ENCODE measurements at places on chromosomes 7 and 10. TPM values are rescaled to one million over a fixed set of nuclear protein-coding genes. Genes with fewer than 3 reads are reported as not detected.

DNA sequence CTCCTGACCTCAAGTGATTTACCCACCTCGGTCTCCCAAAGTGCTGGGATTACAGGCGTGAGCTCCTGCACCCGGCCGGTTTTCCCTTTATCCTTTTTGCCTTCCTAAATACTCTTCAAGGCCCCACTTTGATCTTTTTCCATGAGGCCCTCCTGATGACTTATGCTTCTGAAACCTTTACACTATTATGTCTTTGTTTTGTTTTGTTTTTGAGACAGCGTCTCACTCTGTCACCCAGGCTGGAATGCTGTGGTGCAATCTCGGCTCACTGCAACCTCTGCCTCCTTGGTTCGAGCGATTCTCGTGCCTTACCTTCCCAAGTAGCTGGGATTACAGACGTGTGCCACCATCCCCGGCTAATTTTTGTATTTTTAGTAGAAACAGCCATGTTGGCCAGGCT lies 3.8 kb downstream of the STMP1 start:
- DNase-seq = no peak

DNA sequence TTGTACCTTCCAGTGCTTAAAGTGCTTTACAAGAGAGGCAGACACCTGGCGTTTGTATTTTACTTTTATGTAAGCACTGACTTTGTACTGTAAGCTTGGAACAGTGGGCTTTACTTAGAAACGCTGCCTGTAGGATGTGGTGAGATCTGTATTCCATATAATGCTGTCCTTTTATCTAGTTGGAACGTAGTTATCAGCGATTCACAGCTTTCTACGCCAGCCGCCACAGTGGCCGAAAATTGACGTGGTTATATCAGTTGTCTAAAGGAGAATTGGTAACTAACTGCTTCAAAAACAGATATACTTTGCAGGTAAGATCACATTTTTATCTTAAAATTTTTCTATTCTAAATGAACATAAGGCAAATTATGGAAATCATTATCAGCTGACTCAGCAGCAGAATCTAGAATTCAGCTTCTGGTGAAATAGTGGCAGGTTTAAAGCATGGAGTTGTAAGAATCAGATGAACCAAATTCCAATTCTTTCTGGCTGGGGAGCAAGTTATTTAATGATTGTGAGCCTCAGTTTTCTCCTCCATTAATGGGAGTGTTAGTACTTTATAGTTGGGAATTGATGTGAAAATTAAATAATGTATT lies 91.5 kb downstream of the CUL1 start:
- no peak for DNase-seq

DNA sequence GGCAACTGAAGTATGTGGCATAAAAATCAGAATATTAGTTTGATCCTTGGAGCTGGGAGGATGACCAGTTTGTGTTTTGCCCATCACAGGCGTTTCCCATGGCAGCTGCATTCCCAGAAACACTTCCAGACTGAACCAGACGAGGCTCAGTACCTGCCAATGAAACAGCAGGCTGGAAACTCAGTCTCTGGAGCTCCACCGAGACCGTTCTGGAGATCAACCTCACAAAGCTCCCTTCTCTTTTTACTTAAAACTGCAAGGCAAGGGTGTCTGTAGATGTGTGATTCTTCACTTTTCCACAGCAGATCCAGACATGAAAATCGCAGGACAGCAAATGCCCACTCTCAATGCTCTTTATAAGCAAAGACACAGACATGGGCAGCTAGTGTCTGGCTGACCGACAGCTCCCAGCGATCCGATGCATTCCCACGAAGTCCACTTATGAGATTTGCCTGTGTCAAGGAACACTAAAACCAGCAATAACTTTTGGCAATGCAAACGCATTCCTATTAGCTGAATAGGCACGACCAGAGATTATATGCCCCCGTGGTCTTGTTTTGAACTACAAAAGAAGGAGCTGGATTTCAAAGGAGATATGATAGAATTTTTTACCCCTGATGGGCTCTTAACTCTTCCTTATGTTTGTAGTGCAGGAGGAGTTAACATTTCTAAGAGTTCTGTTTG lies 72.6 kb downstream of the ADAM12 start:
- DNase-seq = no peak

DNA sequence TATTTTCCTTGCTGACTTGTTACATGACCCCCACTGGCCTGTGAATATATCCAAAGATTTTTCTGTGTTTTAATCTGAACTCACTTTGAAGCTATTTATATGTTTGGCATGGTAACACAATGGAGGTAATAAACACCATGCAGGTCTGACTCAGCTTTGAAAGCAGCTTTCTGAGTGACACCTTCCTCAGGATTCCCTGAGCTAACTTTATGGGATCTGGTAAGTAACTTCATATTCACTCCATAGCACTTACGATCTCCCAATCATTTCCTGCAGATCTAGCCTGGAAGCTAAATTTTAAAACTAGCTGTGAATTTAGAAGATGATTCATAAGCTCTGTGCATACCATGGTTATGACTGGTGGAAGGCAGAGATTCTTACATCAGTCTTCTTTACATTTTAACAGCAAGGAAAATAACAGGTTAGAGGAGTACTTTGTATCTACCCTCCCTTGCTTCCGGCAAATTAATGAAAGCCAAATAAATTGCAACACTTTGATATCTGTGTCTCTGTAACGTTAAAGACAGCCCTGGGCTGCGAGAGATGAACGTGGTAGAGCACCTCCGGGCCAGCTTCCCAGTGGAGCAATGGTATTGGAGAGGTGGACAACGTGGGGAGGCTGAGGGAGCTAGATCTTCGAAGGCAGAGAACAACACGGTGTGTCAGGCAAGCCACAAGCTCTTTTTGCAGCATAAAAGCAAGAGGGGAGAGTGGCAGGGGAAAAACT lies 170.2 kb upstream of the KLF14 start:
- DNase-seq = peak; percentile 77

SPDYE9 gene
- not detected for total RNA-seq

DNA sequence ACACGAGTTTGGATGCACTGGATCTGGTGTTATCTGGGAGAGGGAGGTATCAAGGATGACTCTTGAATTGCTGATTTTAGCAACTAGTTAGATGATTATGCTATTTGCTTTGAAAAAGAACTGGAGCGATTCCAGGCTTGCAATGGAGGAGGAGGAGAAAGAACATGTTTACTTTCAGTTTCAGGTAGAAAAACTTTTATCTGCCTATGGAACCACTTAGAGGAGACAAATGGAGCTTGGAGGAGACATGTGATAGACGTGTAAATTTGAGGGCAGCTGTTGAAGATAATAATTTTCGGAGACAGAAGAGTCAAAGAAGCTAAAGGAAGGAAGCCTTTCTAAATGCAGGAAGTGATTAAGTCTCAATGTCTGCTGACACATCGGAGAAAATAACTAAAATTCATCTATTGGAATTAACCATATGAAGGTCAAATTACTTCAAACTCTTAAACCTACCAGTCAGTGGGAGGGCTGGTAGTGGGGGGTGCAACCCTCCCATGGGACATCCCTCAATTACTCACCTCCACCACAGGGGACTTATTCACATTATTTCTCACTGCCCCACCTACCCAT lies 56.4 kb upstream of the GNAI1 start:
- DNase-seq = no peak

GRCh38 chr7:156781972-156782371 lies 111.0 kb downstream of the LMBR1 start:
- no peak for DNase-seq

DNA sequence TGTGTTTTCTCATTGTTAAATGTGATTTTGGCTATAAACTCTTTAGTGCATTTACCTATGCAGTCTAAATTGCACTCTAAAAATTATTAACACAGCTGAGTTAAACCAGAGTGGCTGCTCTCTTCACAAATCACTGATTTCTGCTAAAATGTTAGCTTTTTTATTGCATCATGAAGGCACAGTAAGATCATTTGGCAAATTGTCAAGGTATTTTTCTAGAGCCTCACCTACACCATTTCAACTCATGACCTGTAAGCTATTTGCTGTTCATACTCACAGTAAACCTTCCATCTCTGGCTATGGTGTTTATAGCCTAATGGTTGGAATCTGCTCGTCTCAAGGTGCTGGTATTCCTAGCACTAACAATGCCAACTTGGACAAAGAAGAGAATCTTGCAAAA lies 25.7 kb downstream of the NDUFB2 start:
- no peak for DNase-seq

GRCh38 chr7:107843184-107843583 lies 40.2 kb upstream of the SLC26A3 start:
- DNase-seq = no peak

DNA sequence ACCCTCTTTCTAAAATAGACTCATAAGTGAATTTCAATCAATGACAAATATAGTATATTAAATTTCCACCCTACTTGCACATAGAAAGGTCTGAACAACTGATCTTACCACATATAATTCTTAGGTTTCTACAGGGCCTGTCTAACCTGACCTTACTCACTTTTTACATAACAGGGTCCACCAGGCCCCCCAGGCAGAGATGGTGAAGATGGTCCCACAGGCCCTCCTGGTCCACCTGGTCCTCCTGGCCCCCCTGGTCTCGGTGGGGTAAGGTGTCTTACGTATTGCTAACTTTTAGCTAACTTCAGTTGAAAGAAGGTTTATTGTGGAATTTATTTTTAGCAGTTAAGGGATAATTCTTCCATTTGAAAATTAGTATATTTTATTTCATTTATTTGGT lies 5.3 kb downstream of the COL1A2 start:
- no peak for DNase-seq

DNA sequence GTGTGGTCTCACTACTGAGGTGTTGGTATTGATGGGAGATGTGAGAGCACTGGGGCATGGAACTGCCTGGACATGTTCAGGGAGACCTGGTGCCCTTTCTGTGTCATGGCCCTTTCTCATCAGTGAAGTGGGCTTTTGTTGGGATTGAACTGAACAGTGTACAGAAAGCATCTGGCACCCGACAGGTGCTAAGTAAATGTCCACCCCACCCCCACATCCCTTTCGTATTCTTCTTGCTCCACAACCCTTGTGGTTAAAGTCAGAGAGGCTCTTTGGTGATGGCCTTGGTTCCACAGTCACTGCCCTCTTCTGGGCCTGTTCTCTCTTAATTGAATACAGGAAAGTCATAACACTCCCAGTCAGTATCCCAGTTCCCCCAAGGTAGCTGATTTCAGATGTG lies 5.4 kb downstream of the NOM1 start:
- no peak for DNase-seq

GRCh38 chr10:104293781-104294321 lies 24.9 kb downstream of the GSTO2 start:
- DNase-seq = no peak

SLC26A3 gene
- total RNA-seq = 0.93 TPM

DNA sequence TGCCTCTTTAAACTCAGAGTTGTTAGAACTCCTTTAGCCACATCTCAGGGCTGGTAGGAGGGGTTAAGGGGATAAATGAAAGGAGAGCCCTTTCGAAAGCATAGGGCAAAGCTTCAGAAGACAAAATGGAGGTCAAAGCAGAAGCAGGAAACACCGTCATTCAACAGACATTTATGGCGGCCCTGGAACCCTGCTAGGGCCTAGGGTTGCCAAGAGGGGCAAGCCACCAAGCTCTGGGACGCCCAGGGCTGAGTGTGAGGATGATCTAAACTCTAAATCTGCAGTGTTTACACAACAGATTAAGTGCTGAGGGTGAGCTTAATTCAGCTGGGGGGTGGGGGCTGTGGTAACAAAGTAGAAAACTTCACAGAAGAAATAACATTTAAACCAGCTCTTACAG lies 79.0 kb upstream of the NFE2L3 start:
- DNase-seq = no peak

TECTB gene
- total RNA-seq = 0.13 TPM

MMRN2 gene
- 9.6 TPM for total RNA-seq

DNA sequence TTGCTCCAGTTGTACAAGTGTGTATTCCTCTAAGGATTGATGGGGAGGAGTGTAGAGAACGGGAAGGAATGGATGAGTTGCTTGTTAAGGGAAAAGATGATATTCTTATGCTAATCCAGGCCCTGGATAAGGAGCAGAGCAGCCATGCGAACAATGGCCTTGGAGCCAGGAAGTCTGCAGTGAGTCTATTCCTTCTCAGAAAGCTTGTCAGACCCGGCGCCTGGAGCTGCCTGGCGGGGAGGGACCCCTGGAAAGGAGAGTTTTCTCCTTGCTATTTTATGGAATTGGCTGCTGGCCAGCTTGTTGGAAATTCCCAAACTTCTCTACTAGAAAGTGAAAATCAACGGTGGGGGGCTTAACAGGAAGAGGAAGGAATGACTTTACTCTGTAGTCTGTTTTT lies 89.1 kb downstream of the MMRN2 start:
- DNase-seq = no peak

PRSS1 gene
- 19.7 TPM for total RNA-seq

DNA sequence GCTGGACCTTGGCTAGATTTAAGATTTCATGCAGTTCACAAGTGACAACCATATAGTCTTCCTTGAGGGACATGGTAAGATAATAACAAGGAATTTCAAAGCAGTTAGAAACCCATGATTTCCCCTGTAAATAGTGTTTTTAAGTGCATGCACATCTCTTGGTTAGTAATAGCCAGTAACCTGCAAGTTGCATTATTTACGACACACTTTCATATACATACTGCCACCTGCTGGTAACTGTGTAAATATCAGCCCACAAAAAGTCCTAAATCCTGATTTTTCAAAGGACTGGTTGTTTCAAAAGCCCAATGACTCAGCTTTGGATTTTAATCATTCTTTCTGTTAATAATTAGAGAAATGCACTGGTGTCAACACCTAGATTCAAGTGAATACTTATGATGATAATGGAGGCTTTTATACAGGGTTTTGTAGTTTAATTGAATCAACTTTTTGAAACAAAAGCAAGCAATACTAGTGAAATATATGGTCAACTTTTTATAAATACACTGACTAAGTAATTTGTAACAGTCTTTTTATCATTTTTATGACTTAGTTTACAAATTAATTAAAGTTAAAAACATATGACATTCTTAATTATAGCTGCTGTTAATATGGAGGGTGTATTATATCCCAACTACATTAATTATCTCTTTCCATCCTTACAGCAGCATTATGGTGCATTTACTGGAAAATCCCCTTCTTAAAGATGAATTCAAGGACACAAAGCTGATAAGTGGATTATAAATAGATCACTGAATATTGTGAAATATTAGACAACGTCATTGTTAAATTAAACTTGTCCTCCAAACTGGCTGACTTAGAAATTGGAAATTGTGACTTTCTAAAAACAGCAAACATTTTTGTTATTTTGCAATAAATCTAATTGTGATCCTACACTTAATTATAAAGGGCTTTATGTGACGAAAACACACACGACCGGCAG lies 367.7 kb upstream of the SEMA3D start:
- no peak for DNase-seq

DNA sequence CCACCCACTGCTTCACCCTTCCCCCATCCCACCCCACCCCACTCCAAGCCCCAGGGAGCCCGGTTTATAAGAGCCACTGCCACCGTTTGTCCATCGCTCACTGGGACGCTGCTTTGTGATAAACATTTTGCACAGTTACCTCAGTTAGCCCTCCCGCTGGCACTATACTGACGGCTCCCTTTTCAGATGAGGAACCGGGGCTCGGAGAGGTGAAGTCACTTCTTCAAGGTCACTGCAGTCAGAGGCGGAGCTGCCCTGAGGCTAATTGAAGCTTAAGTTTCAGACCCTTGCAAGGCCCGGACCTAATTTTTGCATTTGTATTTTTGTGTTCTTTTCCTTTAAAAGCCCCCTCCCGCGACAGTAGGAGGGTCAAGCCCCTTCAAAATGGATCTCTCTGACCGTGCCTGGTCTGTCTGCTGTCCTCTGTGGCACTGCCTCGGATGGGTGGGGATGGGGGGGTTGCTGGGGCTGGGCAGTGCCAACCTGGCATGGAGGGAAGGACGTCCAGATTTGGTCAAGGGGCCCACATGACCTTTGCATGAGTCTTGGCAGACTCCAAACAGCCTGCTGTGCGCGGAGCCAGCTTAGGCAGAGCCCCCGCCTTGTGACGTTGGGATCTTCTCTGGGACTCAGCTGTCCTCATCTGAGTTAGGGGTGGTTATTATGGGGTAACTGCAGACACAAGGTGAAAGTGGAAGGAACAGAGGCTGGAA lies 17.7 kb upstream of the NODAL start:
- no peak for DNase-seq

STK32C gene
- 3.3 TPM for total RNA-seq
